ENCODE measurements at places on chromosomes 7 and 10. TPM values are rescaled to one million over a fixed set of nuclear protein-coding genes. Genes with fewer than 3 reads are reported as not detected.

DNA sequence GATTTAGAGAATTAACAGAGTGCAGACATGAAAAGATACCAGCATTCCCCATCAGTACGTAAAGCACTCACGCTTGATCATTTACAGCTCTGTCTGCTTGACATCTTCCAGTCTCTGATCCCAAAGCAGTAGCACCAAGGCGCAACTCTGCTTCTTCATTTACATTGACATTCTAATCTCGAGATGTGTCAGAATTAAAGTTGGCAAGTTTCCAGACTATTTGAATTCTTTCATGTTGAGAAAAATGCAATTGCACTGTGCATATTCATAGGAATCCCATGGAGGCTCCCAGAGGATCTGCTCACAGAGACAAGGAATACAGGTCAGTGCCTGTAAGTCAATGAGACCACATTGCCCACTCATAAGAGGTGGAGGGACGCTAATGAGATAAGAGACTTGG lies 183.9 kb downstream of the LRRN3 start:
- H3K4me1 ChIP-seq: no peaks in the 10 kb centered on the region
- no peak overlapping the region for H3K27ac ChIP-seq
- no peak for DNase-seq
- H3K4me3 ChIP-seq: no peak overlapping the region

GRCh38 chr10:76315240-76315639 lies 883.8 kb downstream of the LRMDA start:
- no peak overlapping the region for H3K27ac ChIP-seq
- H3K4me3 ChIP-seq: no peak overlapping the region
- no peaks in the 10 kb centered on the region for H3K4me1 ChIP-seq
- H3K27me3 ChIP-seq: no peaks in the 10 kb centered on the region
- no peaks in the 10 kb centered on the region for H3K36me3 ChIP-seq

- H3K36me3 ChIP-seq: no peaks in the 10 kb centered on the region
- no peak overlapping the region for H3K4me3 ChIP-seq
- DNase-seq: peak; percentile 49
- no peaks in the 10 kb centered on the region for H3K27me3 ChIP-seq
- H3K27ac ChIP-seq: no peak overlapping the region
- no peaks in the 10 kb centered on the region for H3K4me1 ChIP-seq
These were observed 78.8 kb downstream of the FAM13C start for GRCh38 chr10:59283456-59284091.

GRCh38 chr10:71735709-71736569 lies 16.4 kb upstream of the C10orf105 start:
- DNase-seq: no peak
- H3K4me1 ChIP-seq: no peaks in the 10 kb centered on the region

GRCh38 chr10:126230587-126230986 lies 157.7 kb downstream of the ADAM12 start:
- no peak for DNase-seq
- H3K4me1 ChIP-seq: peaks cover 2% of the 10 kb centered on the region
- no peak overlapping the region for H3K4me3 ChIP-seq
- H3K36me3 ChIP-seq: no peaks in the 10 kb centered on the region
- no peaks in the 10 kb centered on the region for H3K27me3 ChIP-seq
- H3K27ac ChIP-seq: no peak overlapping the region

GRCh38 chr7:143848192-143848591 lies 53.8 kb downstream of the TCAF1 start:
- no peak overlapping the region for H3K4me3 ChIP-seq
- no peak overlapping the region for H3K27ac ChIP-seq
- no peak for DNase-seq
- H3K27me3 ChIP-seq: no peaks in the 10 kb centered on the region

GRCh38 chr10:124875596-124875995 lies 66.3 kb upstream of the ZRANB1 start:
- H3K4me3 ChIP-seq: no peak overlapping the region
- no peaks in the 10 kb centered on the region for H3K36me3 ChIP-seq
- no peak for DNase-seq
- no peaks in the 10 kb centered on the region for H3K27me3 ChIP-seq
- no peaks in the 10 kb centered on the region for H3K4me1 ChIP-seq
- H3K27ac ChIP-seq: no peak overlapping the region

- H3K27me3 ChIP-seq: no peaks in the 10 kb centered on the region
- no peaks in the 10 kb centered on the region for H3K4me1 ChIP-seq
- H3K27ac ChIP-seq: no peak overlapping the region
- no peak for DNase-seq
These were observed 69.6 kb downstream of the ATXN7L1 start for GRCh38 chr7:105806592-105807447.

DNA sequence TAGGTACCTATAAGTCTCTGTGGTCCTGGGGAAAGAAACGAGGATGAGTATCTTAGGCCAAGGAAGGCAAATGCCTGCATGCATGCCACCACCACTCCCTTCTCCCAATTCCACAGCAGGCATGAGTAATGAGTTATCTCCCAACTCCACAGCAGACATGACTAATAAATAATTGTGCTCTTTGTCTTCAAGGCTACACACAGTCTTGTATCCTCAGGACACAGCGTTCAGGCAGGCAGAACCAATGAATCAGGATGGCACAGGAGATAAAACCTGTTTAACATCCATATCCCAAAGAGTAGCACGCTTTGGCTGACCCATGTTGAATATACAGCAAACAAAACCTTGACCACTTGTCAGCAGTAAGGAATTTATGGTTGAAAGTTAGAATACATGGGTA lies 229.7 kb upstream of the NFE2L3 start:
- H3K27ac ChIP-seq: no peak overlapping the region
- H3K36me3 ChIP-seq: no peaks in the 10 kb centered on the region
- H3K4me3 ChIP-seq: no peak overlapping the region
- H3K27me3 ChIP-seq: no peaks in the 10 kb centered on the region
- DNase-seq: no peak

DNA sequence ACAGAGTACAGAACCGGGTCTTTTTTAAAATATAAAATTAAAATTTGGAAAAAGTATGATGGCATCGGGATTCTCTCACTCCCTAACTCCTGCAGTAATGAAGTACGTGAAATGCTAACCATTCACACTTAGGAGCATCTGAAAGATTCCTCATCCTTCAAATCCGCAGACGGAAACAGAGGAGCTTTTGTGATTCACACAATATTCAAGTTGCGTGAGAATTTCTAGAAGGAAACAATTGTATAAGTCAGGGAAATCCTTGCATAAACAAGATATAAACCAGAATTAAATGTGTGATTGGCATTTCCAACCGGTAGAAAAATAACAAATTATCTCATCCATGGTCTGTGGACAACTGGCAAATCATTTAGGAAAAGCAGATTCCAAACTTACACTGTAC lies 103.2 kb upstream of the ADAM12 start:
- DNase-seq: no peak
- H3K4me3 ChIP-seq: no peak overlapping the region
- H3K27me3 ChIP-seq: no peaks in the 10 kb centered on the region

- H3K27me3 ChIP-seq: no peaks in the 10 kb centered on the region
- no peak overlapping the region for H3K27ac ChIP-seq
- H3K4me3 ChIP-seq: no peak overlapping the region
- no peak for DNase-seq
These were observed 3.0 kb downstream of the H2BK1 start for GRCh38 chr7:151207315-151207714.

GRCh38 chr7:103932389-103932788 lies 57.1 kb downstream of the RELN start:
- no peak overlapping the region for H3K27ac ChIP-seq
- no peaks in the 10 kb centered on the region for H3K27me3 ChIP-seq
- no peak for DNase-seq
- no peaks in the 10 kb centered on the region for H3K4me1 ChIP-seq

DNA sequence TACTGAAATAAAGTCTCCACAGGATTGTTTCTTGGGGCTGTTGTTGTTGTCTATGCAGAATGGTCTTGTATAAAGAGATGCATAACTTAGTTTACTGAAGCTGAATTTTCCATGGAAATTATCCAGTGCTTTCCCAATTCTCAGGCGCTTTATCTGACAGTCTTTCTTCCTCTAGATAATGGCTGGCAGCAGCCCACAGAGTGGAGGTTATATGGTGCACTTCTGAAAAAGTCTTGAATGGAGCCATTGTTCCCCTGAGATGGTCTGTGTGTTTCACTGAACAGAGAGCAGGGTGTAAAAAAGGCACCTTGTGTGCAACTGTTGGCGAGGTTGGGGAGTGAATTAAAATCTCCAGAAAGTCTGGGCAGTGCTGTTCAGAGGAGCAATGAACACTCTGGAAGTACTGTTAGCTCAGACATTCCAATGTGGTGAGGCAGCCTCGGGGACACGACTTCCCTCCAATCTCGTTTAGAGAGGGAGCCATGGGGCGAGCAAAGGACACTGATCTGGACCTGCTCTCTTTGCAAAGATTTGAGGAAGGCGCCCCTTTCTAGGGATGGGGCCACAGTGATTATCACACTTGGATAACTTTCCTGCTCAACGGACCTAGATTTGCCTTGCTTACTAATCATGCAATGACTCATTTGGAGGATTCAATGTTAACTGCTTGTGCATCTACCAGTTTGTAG lies 2.0 kb upstream of the PLCE1 start:
- no peaks in the 10 kb centered on the region for H3K36me3 ChIP-seq
- no peaks in the 10 kb centered on the region for H3K4me1 ChIP-seq
- no peak overlapping the region for H3K4me3 ChIP-seq
- H3K27me3 ChIP-seq: no peaks in the 10 kb centered on the region

DNA sequence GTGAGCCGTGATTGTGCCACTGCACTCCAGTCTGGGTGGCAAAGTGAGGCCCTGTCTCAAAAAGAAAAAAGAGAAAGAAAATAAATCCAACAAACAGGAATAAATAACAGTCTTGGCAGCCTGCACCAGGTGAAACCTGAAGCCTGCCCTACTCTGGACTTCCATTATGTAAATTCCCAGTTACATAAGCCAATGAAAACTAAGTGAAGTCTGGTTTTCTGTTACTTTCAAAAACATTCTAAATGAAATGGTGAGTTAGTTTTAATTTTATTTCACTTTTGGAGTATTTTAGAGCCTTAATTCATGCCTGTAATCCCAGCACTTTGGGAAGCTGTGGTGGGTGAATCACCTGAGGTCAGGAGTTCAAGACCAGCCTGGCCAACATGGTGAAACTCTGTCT lies 22.5 kb upstream of the HIBADH start:
- no peak overlapping the region for H3K4me3 ChIP-seq
- H3K4me1 ChIP-seq: no peaks in the 10 kb centered on the region

DNA sequence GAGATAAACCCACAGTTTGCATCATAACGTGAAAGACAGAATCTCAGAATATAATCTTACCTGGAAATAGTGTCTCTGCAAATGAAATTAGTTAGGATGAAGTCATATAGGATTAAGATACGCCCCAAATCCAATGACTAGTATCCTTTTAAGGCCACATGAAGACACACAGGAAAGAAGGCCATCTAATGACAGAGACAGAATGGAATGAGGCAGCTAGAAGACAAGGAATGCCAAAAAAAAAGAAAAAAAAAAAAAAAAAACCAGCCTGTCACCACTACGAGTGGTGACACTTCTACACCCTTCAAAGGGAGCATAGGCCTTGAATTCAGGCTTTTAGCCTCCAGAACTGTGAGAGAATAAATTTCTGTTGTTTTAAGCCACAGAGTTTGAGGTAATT lies 82.9 kb downstream of the HYCC1 start:
- H3K27me3 ChIP-seq: no peaks in the 10 kb centered on the region
- no peak overlapping the region for H3K27ac ChIP-seq
- no peak for DNase-seq
- H3K4me1 ChIP-seq: no peaks in the 10 kb centered on the region
- no peak overlapping the region for H3K4me3 ChIP-seq
- H3K36me3 ChIP-seq: no peaks in the 10 kb centered on the region

- no peaks in the 10 kb centered on the region for H3K27me3 ChIP-seq
- no peaks in the 10 kb centered on the region for H3K4me1 ChIP-seq
- no peaks in the 10 kb centered on the region for H3K36me3 ChIP-seq
- no peak for DNase-seq
These were observed 91.6 kb downstream of the SEMA3C start for GRCh38 chr7:80827239-80827633.

DNA sequence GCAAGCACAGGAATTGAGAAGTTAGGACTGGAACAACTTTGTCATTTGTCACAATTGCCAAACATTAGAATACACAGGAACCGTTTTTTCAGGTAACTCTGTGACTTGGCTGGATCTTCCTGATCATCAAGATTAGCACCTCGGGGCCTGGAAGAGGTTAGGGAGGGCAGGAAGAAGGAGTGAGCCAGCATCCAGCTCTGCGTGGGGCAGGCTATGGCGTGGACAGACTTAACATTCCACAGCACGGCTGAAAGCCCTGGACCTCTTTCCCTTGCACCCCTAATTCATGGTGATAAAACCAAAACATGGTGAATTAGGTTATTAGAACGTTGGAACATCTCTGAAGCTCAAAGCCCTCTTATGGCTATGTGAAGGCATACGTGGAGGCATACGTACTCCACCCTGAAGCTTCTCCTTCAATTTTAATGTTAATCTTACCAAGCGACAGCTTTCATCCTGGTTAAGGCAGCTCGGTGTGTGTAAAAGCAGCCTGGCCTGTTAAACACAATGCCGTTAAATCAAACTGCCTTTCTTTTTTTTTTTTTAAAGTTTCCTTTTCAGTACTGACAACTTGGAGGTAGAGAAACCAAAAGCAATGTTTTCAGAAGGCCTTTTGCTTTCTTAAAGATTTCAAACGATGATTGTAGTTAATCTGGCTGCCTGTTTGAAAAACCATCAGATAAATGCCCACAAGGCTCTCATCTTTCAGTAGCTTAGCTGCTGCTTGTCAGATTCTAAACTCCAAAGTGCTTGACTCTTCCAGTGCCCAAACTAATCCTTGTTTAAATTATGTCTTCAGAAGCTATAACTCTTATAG lies 4.5 kb downstream of the GRK5 start:
- DNase-seq: no peak
- peak overlapping the region; percentile 21 for H3K4me3 ChIP-seq
- no peaks in the 10 kb centered on the region for H3K36me3 ChIP-seq
- peak overlapping the region; percentile 5 for H3K27ac ChIP-seq

- DNase-seq: no peak
- peak overlapping the region; percentile 62 for H3K27ac ChIP-seq
- H3K4me3 ChIP-seq: peak overlapping the region; percentile 94
- peaks cover 20% of the 10 kb centered on the region for H3K36me3 ChIP-seq
- H3K4me1 ChIP-seq: peaks cover 4% of the 10 kb centered on the region
- no peaks in the 10 kb centered on the region for H3K27me3 ChIP-seq
These were observed 944 bp downstream of the RHBDD2 start for GRCh38 chr7:75879771-75880184.

ZNF394 gene
- 33.6 TPM for total RNA-seq

AKR1C3 gene
- 61.8 TPM for total RNA-seq

ASL gene
- total RNA-seq: 57.2 TPM

IDE gene
- total RNA-seq: 40.5 TPM

LMOD2 gene
- not detected for total RNA-seq

SNX10 gene
- total RNA-seq: 72.0 TPM

AOAH gene
- 24.7 TPM for total RNA-seq

CFAP46 gene
- total RNA-seq: 8.3 TPM

CALML5 gene
- not detected for total RNA-seq

ASZ1 gene
- total RNA-seq: not detected

KMT2E gene
- total RNA-seq: 106 TPM

STK31 gene
- total RNA-seq: 0.44 TPM

LEP gene
- total RNA-seq: not detected

SPDYE2B gene
- total RNA-seq: not detected

PRKAR2B gene
- total RNA-seq: 6.9 TPM

Data from kidney (tissue), 22 donors.